ENCODE measurements at places on chromosomes 4 and X. TPM values are rescaled to one million over a fixed set of nuclear protein-coding genes. Genes with fewer than 3 reads are reported as not detected.

Gene TEX13B
- total RNA-seq = not detected

Gene GPR173
- 0.13 TPM for total RNA-seq

Gene PDZD4
- 37.2 TPM for total RNA-seq

Gene GLA
- total RNA-seq = 115 TPM

Gene FAT4
- 11.8 TPM for total RNA-seq

Gene MEPE
- not detected for total RNA-seq

Gene PRDM5
- total RNA-seq = 8.4 TPM

Gene RAB41
- not detected for total RNA-seq

Gene TMEM150C
- total RNA-seq = 1.8 TPM

Gene CENPVL1
- not detected for total RNA-seq

Gene EOLA2
- total RNA-seq = 75.0 TPM

Gene PRPS2
- 28.4 TPM for total RNA-seq

Gene TRIM2
- total RNA-seq = 18.9 TPM

Gene ACE2
- not detected for total RNA-seq

Gene CCDC158
- total RNA-seq = 0.28 TPM

Gene ARR3
- total RNA-seq = not detected

Gene CSAG3
- 0.26 TPM for total RNA-seq

Gene RBMXL3
- not detected for total RNA-seq

Gene NOP14
- 32.9 TPM for total RNA-seq

Gene TBC1D9
- total RNA-seq = 21.7 TPM

Gene ADH7
- not detected for total RNA-seq

Gene ODAM
- not detected for total RNA-seq

Gene IBSP
- total RNA-seq = not detected
